ENCODE measurements at places on chromosomes 3 and 15.
A peak's percentile ranks its signal among the peaks of the same experiment; 100 is the strongest.

DNA sequence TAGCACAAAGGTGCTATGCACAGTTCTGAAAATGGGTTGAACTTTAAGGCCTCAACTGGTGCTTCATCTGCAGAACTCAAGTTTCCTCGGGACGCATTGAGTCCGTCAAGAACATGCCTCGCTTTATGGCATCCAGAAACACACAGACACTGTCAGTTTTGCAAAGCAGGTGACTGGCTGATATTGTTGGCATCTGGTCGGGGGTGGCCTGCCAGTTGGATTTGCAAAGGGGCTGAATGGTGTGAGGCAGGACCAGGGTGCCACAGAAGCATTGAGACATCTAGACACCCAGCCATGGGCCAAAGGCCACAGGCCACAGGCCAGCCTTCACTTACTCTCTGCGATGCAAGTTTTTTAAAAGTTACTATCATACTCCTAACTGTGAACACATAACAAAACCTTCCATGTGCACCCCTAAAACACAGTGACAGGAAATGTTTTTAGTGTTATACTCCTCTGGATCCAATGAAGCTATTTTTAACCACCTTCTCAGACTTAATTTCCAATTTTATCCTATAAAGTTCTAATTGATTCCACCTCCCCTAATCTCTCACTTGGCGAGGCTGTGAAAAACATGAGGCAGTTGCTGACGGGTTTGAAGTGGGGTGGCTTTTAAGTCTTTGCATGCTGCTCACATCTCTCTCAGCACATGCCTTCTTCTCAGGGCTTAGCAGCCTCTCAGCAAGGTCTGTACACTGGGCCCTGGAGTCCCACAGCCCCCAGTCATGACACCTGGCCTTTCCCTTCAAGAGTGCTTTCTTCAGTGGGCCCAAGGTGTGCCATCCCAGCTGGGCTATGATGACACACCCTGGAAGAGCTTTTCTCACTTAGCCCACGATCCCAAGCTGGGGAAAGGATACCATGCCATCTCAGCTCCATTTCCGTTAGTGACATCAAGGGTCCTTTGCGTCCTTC lies 38.5 kb upstream of the DUSP7 start:
- no peak for DNase-seq

DNA sequence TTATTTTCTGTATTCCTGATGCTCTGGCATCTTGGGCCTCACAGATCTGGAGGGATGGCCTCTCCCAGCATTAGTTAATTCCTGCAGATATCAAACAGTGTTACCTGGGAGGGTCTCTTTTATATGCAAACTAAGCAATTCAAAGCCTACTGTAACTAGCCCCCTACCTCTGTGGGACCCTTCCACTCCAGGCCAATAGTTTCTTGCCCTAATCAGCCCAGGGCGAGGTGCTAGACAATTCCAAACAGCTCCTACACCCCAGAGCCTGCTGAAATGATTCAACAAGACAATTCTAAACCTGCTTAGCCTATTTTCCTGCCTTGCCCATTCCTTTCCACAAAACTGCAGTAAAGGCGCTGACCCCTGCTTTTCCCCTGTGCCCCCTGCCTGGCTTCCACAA lies 106.6 kb upstream of the IGSF10 start:
- DNase-seq, result no peak

- no peak for DNase-seq
Measured at GRCh38 chr3:43481375-43481774, 140.4 kb downstream of the ANO10 start.

DNA sequence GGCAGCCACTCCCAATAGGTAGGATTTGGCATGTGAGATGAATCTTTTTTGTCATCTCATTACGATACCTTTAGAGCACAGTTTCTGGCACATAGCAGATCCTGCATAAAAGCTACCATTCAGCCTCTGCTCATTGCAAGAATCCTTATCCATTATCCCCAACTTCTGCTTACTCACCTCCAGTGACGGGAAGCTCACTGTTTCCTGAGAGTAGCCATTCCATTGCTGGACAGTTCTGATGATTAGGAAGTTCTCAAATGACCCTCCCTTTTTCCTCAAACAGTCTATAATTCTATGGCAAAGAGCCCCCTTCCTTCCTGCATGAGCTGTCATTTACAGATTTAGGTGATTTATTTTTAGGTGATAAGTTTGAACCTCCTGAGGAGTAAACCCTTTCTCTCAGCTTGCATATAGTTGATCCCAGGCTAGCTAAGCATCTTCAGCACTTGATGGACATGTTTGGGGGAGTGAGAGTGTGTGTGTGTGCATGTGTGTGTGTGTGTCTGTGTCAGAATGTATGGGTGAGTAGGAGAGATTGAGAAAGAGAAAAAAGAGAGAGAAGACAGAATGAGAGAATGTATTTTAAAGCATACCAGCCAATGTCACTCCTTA lies 109.7 kb downstream of the LSM3 start:
- no peak for DNase-seq

GRCh38 chr3:105077060-105077822 lies 289.5 kb upstream of the ALCAM start:
- DNase-seq, result no peak

DNA sequence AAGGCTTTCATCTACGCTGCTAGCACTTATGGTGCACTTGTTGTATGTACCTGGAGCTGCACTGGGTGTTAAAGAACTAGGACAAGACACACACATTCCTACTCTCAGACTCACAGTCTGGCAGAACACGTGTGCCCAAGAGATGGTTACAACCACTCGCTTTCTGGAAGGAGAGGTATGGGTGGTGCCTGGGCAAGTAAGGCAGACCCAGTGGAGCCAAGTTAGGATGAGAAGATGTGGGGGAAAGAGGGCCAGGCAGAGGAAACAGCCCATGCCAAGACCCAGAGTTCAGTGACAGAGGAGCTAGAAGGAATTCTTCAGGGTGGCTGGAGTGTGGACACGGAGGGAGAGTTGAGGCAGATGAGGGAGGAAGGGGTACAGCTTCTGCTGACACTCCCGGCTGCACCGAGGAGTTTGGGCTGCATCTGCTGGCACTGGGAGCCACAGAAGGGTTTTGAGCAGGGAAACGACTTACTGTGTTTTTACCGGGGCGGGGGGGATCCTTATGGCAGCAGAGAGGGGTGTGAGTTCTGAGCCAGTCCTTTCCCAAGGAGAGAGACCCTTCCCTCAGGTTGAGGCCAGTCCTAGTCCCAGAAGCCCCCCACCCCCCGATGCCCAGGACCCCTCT lies 59.0 kb downstream of the GRIP2 start:
- DNase-seq, result no peak

- DNase-seq, result no peak
Measured at GRCh38 chr15:70098153-70098460, 390 bp upstream of the TLE3 start.

GRCh38 chr15:31774045-31774444 lies 256.3 kb upstream of the CHRNA7 start:
- DNase-seq, result no peak

DNA sequence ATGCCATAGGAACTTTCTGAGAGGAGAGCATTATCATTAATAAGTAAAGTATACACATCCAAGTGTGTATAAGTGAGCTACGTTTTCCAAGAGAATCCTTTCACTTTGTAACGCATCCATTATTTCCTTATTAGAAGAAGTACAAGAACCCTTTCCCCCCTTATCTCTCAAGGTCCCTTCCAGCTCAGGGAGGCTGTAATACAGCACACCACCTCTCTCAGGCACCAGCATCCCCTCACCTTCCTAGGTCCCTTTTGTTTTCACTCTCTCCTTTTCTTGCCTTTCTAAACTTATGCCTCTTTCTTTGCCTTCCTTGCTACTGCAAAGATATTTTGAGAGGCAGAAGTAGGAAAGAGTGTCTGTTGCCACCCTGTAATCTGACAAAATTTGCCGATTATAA lies 446.0 kb downstream of the GRM7 start:
- no peak for DNase-seq

DNA sequence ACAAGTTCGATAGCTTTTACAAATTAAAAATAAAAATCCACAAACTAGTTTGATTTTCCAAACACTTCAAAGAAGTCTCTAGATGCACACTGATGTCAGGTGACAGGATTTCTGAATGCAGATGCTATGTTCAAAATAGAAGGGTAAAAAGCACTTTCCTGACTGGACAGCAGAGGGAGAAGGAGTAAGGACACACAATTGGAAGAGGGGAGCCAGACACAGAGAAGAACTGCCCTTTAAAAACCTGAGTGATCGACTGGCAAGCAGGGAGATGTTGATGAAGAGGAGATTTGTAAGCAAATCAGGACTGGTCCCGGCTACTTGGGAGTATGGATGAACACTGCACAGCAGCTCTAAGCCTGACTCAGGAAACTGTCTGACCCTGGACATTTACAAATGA lies 612.8 kb downstream of the MAGI1 start:
- peak; percentile 15 for DNase-seq

GRCh38 chr3:56923526-56924224 lies 121.9 kb upstream of the ARHGEF3 start:
- DNase-seq, result peak; percentile 39

DNA sequence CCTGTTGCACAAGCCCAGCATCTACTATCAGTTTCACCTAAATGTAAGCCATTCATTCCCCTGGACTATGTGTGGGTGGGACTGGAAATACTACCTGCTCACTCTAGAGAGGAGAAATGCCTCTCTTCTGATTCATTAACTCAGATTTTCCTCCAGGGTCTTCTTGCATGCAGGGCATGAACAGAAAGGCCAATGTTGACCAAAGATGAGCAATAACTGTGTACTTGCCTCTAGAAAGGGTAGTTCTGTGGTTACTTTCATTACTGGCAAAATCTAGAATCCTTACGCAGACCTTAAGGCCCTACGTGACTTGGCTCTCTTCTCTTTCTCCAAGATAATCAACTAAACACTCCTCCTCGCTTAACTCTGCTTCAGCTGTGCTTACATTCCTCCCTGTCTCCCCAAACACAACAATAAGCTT lies 81.4 kb upstream of the PSMD6 start:
- DNase-seq, result no peak

GRCh38 chr3:166351461-166351860 lies 514.2 kb upstream of the BCHE start:
- no peak for DNase-seq

DNA sequence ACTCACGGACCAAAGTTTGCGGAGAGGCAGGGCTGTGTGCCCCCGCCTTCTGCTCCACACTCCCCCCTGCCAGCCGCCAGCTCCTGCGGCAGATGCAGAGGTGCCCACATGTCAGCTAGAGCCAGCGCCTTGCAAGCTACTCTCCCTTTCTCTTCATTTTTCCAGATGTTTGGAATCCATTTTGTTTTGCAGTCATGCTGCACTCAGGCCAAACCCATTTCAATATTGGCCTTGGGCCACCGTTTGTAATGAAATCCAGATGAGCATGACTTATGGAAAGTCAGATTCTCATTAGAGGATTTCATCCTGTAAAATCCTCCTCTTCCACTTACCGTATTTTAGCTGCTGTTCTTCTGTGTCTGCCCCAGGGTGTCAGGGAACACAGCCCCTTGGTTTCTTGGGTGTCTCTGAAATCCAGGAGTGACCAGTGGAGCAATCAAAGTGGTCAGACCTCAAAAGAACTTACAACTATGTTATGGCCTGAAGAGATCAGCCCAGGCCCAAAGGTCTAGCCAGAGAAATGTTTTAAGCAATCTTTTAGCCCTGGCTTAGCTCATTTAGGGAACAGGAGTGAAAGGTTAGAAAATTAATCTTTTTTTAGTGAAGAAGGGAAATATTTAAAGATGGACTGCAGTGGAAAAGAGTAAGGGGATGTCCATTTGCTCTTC lies 65.8 kb downstream of the AAGAB start:
- DNase-seq, result no peak

DNA sequence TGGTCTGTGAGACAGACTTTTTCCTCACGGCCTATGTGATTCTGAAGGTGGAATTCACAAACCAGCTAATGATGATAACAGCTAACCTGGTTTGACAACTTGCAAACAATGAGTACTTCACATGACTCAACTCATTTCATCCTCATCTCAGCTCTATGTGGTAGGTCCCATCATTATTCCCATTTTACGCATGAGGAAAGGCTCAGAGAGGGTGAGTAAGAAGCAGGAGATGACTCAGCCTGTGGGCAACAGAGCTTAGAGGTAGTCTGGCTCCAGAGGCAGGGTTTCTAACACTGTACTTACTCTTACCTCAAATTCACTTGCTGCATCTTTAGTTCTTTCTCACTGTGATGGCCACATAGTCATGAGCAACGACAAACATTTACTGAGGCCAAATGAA lies 25.8 kb upstream of the PSMD6 start:
- DNase-seq, result no peak

DNA sequence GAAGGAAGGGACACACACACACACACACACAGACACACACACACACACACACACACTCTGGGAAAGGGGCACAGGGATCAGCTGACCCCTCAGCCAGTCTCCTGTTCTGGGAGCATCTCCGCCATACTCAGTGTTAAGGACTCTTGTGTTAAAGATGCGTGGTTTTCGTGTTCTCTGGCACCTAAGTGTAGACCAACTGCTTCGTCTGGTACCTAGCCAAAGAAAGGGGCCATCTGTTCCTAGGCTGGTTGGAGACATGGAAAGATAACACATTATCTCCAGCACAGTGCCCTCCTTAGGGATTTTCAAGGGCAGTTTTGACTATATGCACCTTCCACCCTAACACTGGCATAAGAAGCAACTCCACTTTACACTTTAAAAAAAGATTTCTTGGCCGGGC lies 65.1 kb downstream of the EPHB1 start:
- no peak for DNase-seq

- no peak for DNase-seq
Measured at GRCh38 chr3:133505813-133506212, 67.7 kb upstream of the CDV3 start.

- DNase-seq, result no peak
Measured at GRCh38 chr15:88845616-88846015, 42.4 kb downstream of the ACAN start.

GRCh38 chr3:41649129-41649739 lies 312.7 kb downstream of the ULK4 start:
- DNase-seq, result no peak

DNA sequence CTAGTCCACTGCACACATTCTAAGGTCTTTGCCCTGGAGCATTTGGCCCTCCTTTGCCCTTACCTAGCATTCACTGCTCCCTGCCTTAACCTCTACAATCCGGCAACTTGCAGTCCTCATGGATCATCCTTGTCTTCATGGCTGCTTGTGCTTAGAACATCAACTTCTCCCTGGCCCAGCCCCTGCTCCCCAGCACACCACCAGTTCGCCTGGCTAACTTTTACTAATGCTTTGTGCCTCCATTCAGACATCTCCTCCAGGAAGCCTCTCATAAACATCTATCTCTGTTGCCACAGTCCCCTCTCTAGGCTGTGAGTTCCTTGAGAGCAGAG lies 57.1 kb downstream of the AAGAB start:
- no peak for DNase-seq

GRCh38 chr3:183349421-183350157 lies 78.8 kb downstream of the MCF2L2 start:
- no peak for DNase-seq

GRCh38 chr3:124510290-124510689 lies 220.0 kb upstream of the UMPS start:
- no peak for DNase-seq

Data from H4 (cell line).